Stimulated activated CD4-positive, alpha-beta T cell treated with anti-CD3 and anti-CD28 coated beads, Interleukin-1b, Interleukin-23, amount 100 ng/mL, for 1 hour (primary cell): ENCODE measurements at places on chromosomes 11 and 22.

GRCh38 chr11:44977493-44977984, 26.9 kb upstream of the TP53I11 start:
- DNase-seq: no peak

GRCh38 chr22:24037851-24038765, 27.0 kb downstream of the CABIN1 start:
- no peak for DNase-seq

DNA sequence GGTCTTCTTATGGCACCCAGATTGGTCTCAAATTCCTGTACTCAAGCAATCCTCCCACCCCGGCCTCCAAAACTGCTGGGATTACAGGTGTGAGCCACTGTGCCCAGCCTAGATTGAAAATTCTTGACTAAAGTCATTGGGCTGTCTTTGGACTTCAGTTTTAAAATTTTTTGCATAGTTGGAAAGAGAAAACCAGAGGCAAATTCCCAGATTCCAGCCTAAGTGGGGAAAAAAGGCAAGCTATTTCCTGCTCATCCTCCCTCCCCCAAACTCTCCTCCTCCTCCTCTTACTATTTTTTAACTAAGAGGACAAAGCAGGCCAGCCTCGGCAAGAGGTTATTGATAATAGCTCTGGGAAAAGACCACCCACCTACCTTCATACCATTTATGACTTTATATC, 78.6 kb upstream of the CLMP start:
- no peak for DNase-seq

GRCh38 chr11:32908619-32909018, 16.0 kb downstream of the QSER1 start:
- DNase-seq: no peak

DNA sequence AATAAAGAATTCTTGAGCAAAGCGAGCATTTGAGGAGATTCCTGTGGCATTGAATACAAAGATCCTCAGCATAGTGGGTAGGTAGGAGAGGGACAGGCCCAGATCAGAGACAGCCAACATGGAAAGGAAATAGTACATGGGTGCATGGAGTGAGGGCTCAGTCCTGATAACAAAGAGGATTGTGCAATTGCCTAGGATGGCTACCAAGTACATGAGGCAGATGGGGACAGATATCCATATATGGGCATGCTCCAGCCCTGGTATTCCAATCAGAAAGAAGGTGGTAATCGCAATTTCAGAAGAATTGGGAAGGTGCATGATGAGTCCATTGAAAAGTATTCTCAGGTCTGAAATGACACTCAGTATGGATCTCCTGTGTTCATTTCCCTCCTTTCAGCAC, 8.6 kb downstream of the OR51T1 start:
- no peak for DNase-seq

- DNase-seq: no peak
Observed at GRCh38 chr11:59198726-59199125, 14.0 kb downstream of the MPEG1 start.

DNA sequence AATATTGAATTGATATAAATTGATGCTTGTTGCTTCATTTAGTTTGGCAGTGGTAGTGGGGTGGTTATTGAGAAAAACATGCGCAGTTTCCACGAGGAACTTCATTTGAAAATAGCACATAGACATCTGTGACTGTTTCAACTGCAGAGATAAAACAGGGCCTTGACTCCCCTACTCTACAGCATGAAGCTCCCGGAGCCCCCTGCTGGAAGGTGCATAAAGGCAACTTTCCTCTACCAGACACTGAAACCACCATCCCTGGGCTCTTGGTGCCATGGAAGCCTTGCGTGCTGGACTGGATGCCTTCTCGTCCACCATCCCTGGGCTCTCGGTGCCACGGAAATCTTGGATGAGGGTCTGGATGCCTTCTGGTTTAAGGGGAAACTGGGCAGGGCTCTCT, 195.9 kb downstream of the CSNK2A3 start:
- no peak for DNase-seq

- DNase-seq: no peak
Observed at GRCh38 chr11:18710545-18710944, 12.0 kb downstream of the TMEM86A start.
